ENCODE measurements at places on chromosomes 6 and 20.

- DNase-seq, result no peak
Observed at GRCh38 chr20:62657589-62657942, 15.3 kb downstream of the SLCO4A1 start.

GRCh38 chr6:131096786-131097185, 33.7 kb upstream of the EPB41L2 start:
- DNase-seq, result no peak

DNA sequence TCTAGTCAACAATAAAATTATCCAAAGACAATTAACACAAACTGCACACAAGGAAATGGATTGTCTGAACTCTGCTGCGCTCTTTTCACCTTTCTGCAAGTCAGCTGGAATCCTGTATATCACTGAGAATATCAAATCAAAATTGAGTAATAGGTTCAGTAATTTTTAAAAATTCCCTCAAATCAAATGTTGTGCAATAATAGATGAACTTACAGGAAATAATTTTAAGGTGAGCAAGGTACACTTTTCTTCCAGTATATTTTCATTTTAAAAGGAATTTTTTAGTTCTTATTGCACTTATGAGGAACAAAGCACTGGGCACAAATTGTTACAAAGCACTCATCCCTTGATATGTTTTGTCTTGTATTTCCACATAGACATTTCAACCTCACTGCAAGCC, 1.2 kb downstream of the SAYSD1 start:
- no peak for DNase-seq

DNA sequence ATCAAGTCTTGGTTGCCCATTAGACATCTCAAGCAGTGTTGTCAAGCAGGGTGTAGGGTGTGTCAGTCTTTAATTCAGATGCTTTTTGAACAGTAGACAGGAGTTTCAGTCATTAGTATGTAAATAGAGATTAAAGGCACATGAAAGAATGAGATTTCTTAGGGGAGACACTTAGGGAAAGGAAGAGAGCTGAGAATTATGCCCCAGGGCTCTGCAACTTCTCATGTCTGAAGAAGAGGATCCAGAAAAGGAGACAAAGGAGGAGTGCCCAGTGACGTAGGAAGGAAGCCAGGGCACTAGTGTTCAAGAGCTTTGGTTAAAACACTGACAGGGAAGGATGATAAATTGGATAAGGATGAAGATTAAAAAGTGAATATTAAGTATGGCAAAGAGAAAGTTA, 569.7 kb downstream of the NKAIN2 start:
- DNase-seq, result no peak

- no peak for DNase-seq
Observed at GRCh38 chr6:79672631-79673111, 41.5 kb downstream of the SH3BGRL2 start.

GRCh38 chr20:25052255-25053194, 5.4 kb downstream of the ACSS1 start:
- no peak for DNase-seq

GRCh38 chr6:20432692-20433091, 31.0 kb downstream of the E2F3 start:
- DNase-seq, result no peak

- no peak for DNase-seq
Observed at GRCh38 chr20:58466729-58467571, 48.2 kb downstream of the APCDD1L start.

GRCh38 chr6:63887002-63887751, 251.6 kb downstream of the PHF3 start:
- DNase-seq, result no peak

DNA sequence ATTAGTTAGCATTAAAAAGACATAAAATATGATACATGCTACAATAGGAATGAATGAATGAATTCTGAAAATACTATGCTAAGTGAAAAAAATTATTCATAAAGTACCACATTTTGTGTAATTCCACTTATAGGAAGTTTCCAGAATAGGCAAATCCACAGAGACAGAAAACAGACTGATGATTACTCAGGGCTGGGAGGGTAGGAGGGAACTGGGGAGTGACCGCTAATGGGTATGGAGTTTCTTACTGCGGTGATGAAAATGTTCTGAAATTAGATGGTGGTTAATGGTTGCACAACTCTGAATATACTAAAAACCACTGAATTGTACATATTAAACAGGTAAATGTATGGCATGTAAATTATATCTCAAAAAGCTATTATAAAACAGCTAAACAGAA, 22.6 kb downstream of the FERMT1 start:
- no peak for DNase-seq

Data from iPS-NIHi11 (cell line).